ENCODE measurements at places on chromosomes 2 and 18. TPM values are rescaled to one million over a fixed set of nuclear protein-coding genes. Genes with fewer than 3 reads are reported as not detected.

Gene OXER1
- total RNA-seq = 4.1 TPM

Gene METTL5
- total RNA-seq = 37.0 TPM

Gene TEX44
- not detected for total RNA-seq

Gene ACKR3
- total RNA-seq = 12.2 TPM

Gene COLEC11
- 0.92 TPM for total RNA-seq

Gene MC5R
- total RNA-seq = not detected

Gene CCDC68
- total RNA-seq = 5.0 TPM

Gene EFR3B
- 6.1 TPM for total RNA-seq

Gene RGPD4
- total RNA-seq = not detected

Gene MAB21L4
- 23.0 TPM for total RNA-seq

Gene SPR
- 8.4 TPM for total RNA-seq

Gene CAMKMT
- 9.9 TPM for total RNA-seq

Gene ATP6V1B1
- total RNA-seq = 4.3 TPM

Gene TXNDC2
- not detected for total RNA-seq

Gene STARD6
- not detected for total RNA-seq

Measured in tongue (tissue), 3 donors.